ENCODE measurements at places on chromosomes 16 and 17.

GRCh38 chr16:57994778-57995177 is 5.7 kb downstream of the ZNF319 start:
- DNase-seq, result no peak

GRCh38 chr17:60229188-60229802 is 79.5 kb downstream of the CA4 start:
- DNase-seq, result no peak

- DNase-seq, result no peak
These were observed 232.8 kb downstream of the SEC14L1 start for GRCh38 chr17:77373299-77374169.

- no peak for DNase-seq
These were observed 5.1 kb upstream of the ITPRIPL2 start for GRCh38 chr16:19108409-19109287.

DNA sequence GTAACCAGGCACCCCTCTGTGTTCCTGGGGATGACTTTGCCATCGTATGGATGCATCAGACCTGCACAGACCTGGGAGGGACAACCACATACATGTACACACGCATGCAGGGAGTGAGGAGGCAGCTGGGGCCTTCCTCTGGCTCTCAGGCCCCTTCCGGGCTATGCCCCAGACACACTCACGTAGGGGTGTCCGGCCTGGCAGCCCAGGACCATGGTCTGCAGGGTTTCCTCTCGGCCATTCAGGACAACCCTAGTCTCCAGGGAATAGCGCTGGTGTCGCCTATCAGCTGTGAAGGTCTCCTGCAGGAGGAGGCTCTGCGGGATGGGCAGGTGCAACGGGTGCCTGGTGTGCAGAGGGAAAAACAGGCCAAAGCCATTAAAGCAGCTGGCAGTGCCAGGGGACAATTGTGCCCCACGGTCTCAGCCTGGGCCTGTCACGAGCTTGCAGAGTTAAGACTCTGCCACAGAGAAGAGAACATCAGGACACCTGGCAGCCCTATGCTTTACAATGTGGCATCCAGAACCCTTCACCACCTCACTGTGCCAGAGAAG is 101.4 kb downstream of the RMI2 start:
- no peak for DNase-seq

- no peak for DNase-seq
These were observed 1.4 kb downstream of the RAB11FIP3 start for GRCh38 chr16:426906-427249.

DNA sequence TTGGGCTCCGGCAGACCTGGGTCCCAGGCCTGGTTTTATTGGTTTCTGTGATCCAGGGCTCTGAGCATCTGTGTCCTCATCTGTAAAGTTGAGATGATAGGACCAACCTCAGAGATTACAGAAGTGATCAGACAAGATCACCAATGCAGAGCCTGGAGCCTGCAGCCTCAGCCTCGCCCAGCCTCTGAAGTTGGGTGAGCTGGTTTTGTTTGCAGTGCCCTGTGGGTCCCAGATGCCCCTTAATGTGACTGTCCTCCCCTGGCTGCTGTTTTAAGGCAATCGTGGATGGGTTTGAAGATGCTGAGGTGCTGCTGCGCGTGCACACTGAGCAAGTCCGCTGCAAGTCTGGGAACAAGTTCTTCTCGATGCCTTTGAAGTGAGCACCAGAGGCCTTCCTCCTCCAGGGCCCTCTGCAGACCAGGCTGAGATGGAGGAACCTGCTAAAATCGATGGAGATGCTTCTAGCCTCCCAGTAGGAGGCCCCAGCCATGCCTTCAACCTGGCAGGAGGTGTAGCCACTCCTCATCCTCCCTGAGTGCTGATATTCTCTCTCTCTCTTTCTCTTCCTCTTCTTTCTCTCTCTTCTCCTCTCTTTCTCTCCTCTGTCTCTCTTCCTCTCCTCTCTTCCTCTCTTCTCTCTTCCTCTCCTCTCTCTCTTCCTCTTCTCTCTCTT is 5.6 kb upstream of the MMP15 start:
- DNase-seq, result no peak

DNA sequence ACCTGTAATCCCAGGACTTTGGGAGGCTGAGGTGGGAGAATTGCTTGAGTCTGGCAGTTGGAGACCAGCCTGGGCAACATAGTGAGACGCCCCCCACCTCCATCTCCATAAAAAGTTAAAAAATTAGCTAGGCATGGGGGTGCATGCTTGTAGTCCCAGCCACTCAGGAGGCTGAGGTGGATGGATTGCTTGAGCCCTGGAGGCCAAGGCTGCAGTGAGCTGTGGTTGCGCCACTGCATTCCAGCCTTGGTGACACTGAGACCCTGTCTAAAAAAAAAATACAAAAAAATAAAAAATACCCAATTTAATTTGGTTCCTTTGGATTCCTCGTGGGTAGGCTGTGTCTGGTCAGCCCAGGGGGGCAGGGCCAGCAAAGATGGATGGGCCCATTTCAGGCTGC is 26.1 kb upstream of the TAC4 start:
- no peak for DNase-seq

DNA sequence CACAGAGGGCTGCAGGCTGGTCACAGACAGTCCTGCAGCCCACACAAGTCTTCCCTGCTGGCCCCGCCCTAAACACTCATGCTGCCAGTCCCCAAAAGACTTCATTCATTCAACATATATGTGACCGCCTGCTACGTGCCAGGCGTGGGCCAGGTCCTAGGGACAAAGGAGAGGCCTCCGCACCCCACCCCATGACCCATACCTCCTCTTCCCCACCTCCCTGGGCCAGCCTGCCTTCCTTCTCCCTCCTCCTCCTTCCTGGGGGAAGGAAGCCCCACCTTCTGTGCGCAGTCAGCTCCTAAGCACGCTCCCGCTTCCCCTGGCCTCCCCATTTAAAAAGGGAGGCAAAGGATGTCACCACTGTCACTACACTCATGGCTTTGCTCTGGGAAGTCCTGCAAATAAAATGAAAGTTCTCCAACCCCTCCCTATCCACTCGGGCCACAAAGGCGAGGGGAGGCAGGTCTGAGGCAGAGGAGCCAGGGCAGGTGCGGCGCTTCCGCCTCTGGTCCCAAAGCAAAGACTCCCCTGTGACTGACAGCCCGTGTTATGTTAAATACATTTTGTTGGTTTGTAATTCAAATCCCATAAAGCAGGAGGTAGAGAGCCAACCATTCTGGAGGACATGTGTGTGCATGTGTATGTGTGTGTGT is 9.0 kb downstream of the DNAAF8 start:
- no peak for DNase-seq

GRCh38 chr16:81997738-81998137 is 13.5 kb downstream of the SDR42E1 start:
- no peak for DNase-seq

DNA sequence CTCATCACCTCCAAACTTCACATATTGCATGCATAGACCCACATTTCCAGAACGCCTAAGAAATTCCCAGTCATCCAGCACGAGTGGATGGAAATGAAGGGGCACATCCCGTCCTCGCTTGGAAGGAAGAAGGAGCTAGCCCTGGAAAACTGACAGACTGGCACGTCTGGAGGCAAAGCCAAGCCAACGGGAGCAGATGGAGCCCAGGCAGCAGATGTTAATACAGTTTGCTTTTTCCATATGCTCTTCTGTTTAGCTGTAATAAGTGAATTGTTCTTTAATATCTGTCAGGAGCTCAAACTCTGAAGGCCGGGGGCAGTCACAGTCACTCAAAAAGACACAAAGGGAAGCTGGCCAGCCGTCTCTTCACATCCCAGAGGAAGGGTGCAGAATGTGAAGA is 187.7 kb downstream of the XYLT1 start:
- no peak for DNase-seq

GRCh38 chr16:52874042-52874441 is 178.7 kb downstream of the CHD9NB start:
- peak; percentile 16 for DNase-seq

DNA sequence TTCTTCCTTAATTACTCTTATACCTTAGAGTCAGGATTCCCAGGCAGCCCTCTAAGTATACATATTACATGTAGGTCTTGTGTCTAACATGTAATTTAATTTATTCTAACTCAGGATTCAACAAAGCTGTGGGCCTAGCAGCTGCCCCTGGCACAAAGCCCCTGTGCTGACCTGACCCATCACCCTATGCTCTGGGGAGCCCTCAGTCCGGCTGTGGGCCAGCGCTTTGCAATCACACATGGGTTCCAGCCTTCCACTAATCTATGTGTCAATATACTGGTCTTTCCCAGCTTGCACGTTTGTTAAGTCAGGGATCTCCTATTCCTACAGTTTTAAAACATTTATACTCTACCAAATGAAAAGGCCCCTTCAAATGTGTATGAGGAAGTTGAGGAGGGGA is 62.7 kb upstream of the SREBF1 start:
- no peak for DNase-seq

GRCh38 chr17:68291836-68292688 is 767 bp downstream of the ARSG start:
- no peak for DNase-seq

GRCh38 chr16:2706085-2706484 is 13.9 kb downstream of the PRSS27 start:
- DNase-seq, result no peak

DNA sequence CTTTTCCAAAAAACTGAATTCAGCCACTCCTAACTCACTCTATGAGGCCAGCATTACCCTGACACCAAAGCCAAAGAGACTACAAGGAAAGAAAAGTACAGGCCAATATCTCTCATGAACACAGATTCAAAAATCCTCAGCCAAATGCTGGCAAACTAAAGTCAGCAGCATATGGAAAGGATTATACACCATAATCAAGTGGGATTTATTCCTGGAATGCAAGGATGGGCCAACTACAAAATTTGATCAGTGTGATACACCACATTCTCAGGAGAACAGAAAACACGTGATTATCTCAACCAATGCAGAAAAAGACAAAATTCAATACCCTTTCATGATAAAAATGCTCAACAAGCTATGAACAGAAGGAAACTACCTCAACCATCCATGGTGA is 7.7 kb upstream of the AATK start:
- no peak for DNase-seq

DNA sequence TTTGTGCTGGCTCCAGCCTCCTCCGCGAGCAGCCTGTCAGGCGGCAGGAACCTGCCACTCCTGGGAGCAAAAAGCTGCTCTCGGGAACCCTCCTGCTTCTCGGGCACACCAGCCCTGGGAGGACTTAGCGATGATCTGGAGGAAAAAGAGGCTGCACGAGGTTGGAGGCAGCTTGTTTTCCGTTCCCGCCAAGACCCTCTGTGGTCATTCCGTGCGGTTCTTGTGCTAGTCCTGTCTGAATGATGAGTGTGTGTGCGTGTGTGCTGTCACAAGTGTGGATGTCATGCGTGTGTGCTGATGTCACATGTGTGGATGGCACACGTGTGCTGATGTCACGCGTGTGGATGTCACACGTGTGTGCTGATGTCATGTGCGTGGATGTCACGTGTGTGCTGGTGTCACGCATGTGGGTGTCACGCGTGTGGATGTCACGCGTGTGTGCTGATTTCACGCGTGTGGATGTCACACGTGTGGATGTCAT is 150.0 kb downstream of the NPIPB11 start:
- DNase-seq, result no peak

GRCh38 chr17:35286120-35286781 is 43.4 kb downstream of the SLFN5 start:
- peak; percentile 7 for DNase-seq

GRCh38 chr16:57945740-57946138 is 25.2 kb downstream of the CNGB1 start:
- DNase-seq, result no peak

DNA sequence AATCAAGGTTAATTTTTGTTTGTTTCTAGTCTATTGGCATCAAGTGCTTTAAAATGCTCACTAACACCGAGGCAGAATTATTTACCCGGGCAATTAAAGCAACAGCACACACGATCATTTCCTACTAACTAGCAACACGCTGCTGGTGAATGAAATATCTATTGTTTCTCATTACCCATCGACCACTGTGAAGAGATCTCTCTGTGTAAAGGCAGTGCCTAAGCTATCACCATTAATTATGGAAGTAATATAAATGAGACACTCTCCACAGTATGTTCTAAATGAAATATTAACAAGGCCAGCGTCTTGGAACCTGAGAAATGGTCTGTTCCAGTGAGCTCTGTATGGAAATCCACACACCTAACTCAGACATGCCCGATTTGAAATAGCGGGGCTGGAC is 397.6 kb downstream of the MAF start:
- DNase-seq, result no peak

DNA sequence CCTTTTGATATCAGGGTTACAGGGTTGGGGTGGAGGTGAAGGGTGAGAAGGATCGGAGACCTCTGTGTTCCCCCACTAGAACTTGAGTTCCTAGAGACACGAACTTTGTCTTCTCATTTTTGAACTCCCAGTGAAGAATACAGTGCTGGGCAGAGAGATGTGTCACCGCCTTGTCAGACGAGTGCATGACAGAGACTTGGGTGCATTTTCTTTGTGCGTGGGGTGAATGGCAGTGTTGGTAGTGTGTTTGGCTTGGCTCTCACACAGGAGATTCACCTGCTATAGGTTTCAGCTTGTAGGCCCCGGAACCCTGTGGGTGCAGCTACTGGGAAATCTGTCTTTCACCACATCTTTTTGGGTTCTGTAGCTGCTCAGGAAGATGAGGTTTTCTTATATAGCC is 40.0 kb upstream of the CCR7 start:
- no peak for DNase-seq

GRCh38 chr16:30904114-30904780 is 7.8 kb downstream of the CTF1 start:
- DNase-seq, result no peak

GRCh38 chr16:69745232-69745612 is 9.5 kb downstream of the NOB1 start:
- DNase-seq, result no peak

DNA sequence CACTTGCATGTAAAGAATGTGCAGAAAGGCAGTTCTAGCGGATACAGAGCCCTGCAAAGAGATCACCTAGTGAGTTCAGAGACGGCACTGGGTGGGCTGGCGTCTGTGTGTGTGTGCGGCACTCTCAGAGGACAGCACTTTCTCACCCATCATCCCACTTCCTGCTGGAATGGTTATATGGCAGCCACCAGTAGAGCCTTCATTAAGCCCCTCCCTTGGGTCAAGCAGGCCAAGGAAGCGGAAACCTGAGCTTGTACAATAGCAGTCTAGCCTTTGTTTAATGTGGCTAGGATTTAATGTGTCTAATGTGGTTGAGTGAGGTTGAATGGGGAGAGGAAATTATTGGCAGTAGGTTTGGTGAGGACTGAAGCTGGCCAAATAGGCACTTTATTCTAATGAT is 88.3 kb upstream of the ELAC2 start:
- DNase-seq, result no peak

DNA sequence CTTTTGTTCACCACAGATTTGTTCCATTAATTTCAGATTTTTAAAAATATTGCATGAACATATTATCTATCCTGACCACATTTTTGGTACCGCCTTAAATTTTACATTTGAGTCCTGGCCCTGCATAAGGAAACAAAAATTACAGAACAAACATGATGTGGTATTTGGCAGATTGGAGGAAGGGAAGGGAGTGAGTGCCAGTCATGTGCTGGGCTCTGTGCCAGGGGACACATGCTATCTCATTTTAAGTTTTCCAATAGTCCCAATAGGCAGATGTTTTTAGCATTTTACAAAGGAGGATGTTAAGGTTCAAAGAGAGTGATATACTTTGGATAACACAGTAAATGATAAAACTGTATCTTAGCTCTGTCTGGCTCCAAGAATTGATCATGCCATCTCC is 185.1 kb downstream of the CDK5R1 start:
- DNase-seq, result no peak

GRCh38 chr16:67449739-67450138 is 18.8 kb downstream of the HSD11B2 start:
- DNase-seq, result no peak

GRCh38 chr16:4212934-4213296 is 29.0 kb downstream of the SRL start:
- no peak for DNase-seq

Measured in iPS DF 6.9 (cell line).